Lung microvascular endothelial cell (primary cell): ENCODE measurements at places on chromosomes 3 and 15.

- DNase-seq, result no peak
Measured at GRCh38 chr15:98000249-98001203, 40.0 kb downstream of the ARRDC4 start.

DNA sequence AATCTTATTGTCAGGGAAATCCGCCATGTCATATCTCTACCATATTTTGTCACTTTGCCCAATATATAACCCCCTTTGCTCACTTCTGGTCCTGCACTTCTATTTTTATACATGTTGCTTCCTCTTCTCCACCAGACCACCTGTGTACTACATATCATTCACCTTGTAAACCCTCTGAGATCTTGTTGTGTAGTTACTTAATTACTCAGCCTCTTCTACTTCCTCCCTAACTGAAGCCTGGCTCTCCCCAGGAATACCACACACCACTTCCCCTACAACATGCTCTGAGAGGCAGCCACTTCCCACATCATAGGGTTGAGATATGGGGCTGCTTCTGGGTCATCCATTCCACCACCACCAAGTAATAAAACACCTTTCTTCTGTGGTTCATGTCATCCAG, 10.0 kb downstream of the HEXA start:
- no peak for DNase-seq

GRCh38 chr3:82475306-82475705, 713.9 kb upstream of the GBE1 start:
- no peak for DNase-seq

GRCh38 chr3:162865466-162865865, 1368.9 kb downstream of the OTOL1 start:
- no peak for DNase-seq
